ENCODE measurements at places on chromosomes 3 and 15. TPM values are rescaled to one million over a fixed set of nuclear protein-coding genes. Genes with fewer than 3 reads are reported as not detected.

DNA sequence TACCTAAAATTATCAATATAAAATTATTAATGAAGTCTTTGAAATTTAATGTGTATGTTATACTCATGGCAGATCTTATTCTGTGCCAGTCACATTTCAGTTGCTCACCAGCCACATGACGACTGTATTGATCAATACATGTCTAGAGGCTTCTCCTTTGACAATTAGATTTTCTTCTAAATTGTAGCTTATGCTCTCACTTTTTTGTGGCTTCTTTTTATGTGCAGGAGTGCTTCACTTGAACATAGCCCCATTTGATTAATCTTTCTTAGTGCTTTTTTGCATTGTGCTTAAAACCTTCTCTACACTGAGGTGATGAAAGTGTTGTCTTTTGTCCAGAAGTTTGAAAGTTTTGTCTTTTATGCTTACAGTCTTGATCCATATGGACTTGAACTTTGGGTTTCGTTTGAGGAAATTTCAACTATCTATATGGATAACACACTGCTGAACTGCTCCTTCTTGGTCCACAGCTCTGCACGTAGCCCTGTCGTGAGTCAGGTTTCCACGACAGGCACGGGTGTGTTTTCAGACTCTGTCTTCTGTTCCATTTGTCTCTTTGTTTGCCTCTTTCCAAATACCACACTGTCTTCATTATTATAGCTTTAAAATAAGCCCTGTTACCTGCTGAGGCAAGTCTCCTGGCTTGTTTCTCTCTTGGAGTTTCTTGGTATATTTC is 393.9 kb upstream of the CFAP20DC start:
- H3K4me1 ChIP-seq: no peaks in the 10 kb centered on the region
- no peak overlapping the region for H3K4me3 ChIP-seq
- no peak overlapping the region for H3K27ac ChIP-seq
- H3K27me3 ChIP-seq: no peaks in the 10 kb centered on the region

Gene THSD4
- 20.6 TPM for total RNA-seq

Gene MEIS2
- total RNA-seq: 15.7 TPM

Gene CCR9
- total RNA-seq: 0.78 TPM

GRCh38 chr3:96814651-96815567 is 515 bp downstream of the EPHA6 start:
- H3K4me1 ChIP-seq: no peaks in the 10 kb centered on the region
- no peak for DNase-seq
- H3K4me3 ChIP-seq: peak overlapping the region; percentile 43
- peaks cover 8% of the 10 kb centered on the region for H3K27me3 ChIP-seq
- no peaks in the 10 kb centered on the region for H3K36me3 ChIP-seq

GRCh38 chr3:6079561-6080179 is 781.2 kb upstream of the GRM7 start:
- no peaks in the 10 kb centered on the region for H3K4me1 ChIP-seq
- no peak overlapping the region for H3K4me3 ChIP-seq
- no peaks in the 10 kb centered on the region for H3K27me3 ChIP-seq
- no peak for DNase-seq
- no peaks in the 10 kb centered on the region for H3K36me3 ChIP-seq

DNA sequence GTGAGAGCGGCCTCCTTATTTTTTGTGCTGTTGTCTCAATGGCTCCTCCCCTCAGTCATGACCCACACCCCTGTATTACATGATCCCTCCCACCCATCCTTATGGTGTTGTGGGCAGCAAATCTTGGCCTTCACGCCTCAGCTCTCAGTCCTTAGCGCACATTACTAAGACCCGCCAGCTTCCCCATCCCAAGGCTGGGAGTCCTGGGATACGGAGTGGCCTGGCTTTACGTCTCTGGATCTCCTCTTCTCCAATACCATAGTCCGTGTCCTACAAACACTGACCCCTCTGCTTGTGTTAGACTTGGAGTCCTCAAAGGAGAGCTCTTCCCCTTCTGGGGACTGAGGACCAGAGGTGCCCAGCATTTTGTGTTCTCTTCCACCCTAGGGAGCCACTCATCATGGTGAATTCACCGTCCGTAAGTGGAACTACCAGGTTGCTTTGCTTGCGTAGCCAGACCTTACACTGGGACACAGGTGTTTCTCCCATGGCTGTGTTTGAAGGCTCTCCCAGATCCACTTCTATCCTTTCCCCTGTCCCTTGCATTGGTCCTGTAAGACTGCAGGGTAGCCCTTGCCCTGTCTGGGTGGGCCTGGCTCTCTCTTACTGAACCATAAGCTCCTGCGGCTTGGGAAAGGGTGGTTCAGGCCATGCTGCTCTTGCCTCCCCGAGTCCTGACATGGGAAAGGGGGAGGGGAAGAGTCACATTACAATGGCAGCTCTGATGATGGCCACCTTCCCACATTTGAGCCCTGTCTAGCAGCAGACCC is 13.6 kb downstream of the GRM2 start:
- no peak overlapping the region for H3K27ac ChIP-seq
- no peak overlapping the region for H3K4me3 ChIP-seq
- no peaks in the 10 kb centered on the region for H3K27me3 ChIP-seq
- no peaks in the 10 kb centered on the region for H3K4me1 ChIP-seq
- no peaks in the 10 kb centered on the region for H3K36me3 ChIP-seq

- no peak overlapping the region for H3K4me3 ChIP-seq
- no peak for DNase-seq
- H3K4me1 ChIP-seq: no peaks in the 10 kb centered on the region
- no peaks in the 10 kb centered on the region for H3K27me3 ChIP-seq
- H3K36me3 ChIP-seq: no peaks in the 10 kb centered on the region
- no peak overlapping the region for H3K27ac ChIP-seq
These were observed 16.9 kb upstream of the PSMD6 start for GRCh38 chr3:64039981-64040733.

DNA sequence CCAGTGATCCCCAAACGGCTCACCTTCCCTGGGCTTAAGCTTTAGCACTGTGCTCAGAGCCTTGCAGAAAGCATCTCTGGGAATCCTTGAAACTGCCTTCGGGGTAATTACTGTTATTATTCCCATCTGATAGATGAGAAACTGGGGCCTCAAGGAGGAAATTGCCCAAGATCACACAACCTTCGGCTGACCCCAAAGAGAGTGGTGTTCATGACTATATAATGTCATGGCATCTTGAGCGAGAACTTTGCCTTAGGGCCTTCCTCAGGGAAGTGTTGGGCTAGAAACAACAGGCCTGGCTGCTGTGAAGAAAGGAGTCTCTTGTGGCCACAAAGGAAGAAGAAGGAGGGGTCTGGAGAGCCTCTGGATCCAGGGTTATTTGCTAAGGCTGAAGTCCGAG is 388.7 kb upstream of the CFAP20DC start:
- DNase-seq: no peak
- no peaks in the 10 kb centered on the region for H3K4me1 ChIP-seq
- H3K27ac ChIP-seq: no peak overlapping the region
- H3K36me3 ChIP-seq: no peaks in the 10 kb centered on the region
- no peak overlapping the region for H3K4me3 ChIP-seq

- no peak overlapping the region for H3K27ac ChIP-seq
- no peaks in the 10 kb centered on the region for H3K36me3 ChIP-seq
- H3K4me1 ChIP-seq: peaks cover 7% of the 10 kb centered on the region
- DNase-seq: no peak
- no peaks in the 10 kb centered on the region for H3K27me3 ChIP-seq
These were observed 549.8 kb upstream of the AGTR1 start for GRCh38 chr3:148147903-148148302.

DNA sequence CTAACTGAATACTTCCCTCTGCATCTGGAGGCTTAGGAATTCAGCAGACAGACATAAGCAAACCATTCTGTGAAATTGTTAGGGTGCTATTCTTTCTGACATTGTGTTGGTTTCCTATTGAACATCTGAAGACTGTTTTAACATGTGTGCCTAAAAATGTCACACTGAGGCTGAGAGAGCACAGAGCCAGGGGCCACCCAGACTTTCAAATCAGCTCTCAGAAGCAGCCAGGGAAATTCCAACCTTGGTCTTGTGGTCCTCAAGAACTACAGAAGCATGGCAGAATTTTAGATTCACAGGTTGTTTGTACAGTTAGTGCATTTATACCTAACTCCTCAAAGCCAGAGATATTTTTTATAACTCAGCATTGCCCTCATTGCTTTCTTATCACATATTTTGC is 929.2 kb upstream of the CFAP20DC start:
- H3K36me3 ChIP-seq: no peaks in the 10 kb centered on the region
- no peak for DNase-seq
- H3K4me3 ChIP-seq: no peak overlapping the region
- no peaks in the 10 kb centered on the region for H3K27me3 ChIP-seq
- H3K27ac ChIP-seq: no peak overlapping the region

DNA sequence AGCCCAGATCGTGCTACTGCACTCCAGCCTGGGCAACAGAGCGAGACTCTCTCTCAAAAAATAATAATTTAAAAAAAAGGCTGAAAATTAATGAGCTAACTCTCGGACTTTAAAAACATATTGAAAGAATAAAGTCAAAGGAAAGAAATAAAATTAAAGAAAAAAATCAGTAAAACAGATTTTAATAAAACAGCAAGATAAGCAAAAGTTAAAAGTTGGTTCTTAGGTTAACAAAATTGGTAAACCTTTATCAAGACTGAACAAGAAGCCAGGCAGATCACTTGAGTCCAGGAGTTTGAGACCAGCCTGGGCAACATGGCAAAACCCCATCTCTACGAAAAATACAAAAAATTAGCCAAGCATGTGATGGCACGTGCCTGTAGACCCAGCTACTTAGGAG is 20.7 kb downstream of the TRPM7 start:
- H3K4me3 ChIP-seq: no peak overlapping the region
- no peaks in the 10 kb centered on the region for H3K4me1 ChIP-seq
- H3K27me3 ChIP-seq: no peaks in the 10 kb centered on the region
- no peak for DNase-seq
- peaks cover 17% of the 10 kb centered on the region for H3K36me3 ChIP-seq
- H3K27ac ChIP-seq: no peak overlapping the region

Gene VIPR1
- 12.9 TPM for total RNA-seq

- H3K36me3 ChIP-seq: no peaks in the 10 kb centered on the region
- no peaks in the 10 kb centered on the region for H3K27me3 ChIP-seq
- peaks cover 14% of the 10 kb centered on the region for H3K4me1 ChIP-seq
- no peak overlapping the region for H3K27ac ChIP-seq
These were observed 206.7 kb downstream of the THRB start for GRCh38 chr3:24287755-24288450.

GRCh38 chr3:13308380-13308801 is 111.7 kb downstream of the NUP210 start:
- DNase-seq: no peak
- no peak overlapping the region for H3K4me3 ChIP-seq
- H3K4me1 ChIP-seq: no peaks in the 10 kb centered on the region
- no peaks in the 10 kb centered on the region for H3K36me3 ChIP-seq
- no peaks in the 10 kb centered on the region for H3K27me3 ChIP-seq

Measured in tibial nerve (tissue), 4 donors.